HS-5 (cell line): ENCODE measurements at places on chromosomes 11 and 22.

DNA sequence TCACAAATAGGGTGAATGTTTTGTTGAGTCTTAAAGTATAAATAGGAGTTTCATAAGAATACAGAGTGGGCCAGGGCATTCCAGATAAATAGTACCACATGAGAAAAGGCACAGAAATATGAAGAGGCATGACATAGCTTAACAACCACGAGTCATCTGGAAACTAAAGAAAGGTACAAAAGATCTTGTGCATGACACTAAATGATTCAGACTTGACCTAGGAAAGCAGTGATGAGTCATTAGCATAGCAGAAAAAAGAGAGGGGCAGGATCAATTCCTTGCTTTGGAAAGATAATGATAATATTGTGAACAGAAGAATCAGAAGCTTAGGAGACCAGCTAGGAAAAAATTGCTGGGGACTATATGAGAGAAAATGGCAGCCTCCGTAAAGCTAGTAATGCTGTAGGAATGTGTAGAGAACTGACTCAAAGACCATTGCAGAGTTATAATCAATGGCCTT, 47.6 kb upstream of the FIBIN start:
- peak; percentile 91 for DNase-seq

- DNase-seq = no peak
Observed at GRCh38 chr11:100963375-100963774, 166.2 kb downstream of the PGR start.

GRCh38 chr22:44129619-44129976, 51.1 kb upstream of the PARVG start:
- no peak for DNase-seq

DNA sequence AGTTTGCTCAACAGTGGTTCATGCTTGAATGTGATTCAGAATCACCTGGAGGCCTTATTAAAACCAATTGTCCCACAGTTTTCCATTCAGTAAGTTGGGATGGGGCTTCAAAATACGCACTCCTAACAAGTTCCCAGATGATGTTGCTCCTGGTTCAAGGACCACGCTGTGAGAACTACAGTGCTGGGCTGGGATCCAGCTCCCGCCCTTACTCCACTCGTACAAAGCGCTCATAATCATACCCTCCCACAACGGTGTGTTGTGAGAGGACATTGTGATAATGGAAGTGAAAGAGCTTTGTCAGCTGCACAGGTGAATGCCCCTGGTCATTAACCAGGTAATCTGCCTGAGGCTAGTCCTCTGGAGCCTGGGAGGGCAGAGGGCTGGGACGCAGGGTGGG, 1.3 kb upstream of the CD82 start:
- DNase-seq = no peak

GRCh38 chr11:69848201-69848600, 29.0 kb upstream of the FGF3 start:
- no peak for DNase-seq

DNA sequence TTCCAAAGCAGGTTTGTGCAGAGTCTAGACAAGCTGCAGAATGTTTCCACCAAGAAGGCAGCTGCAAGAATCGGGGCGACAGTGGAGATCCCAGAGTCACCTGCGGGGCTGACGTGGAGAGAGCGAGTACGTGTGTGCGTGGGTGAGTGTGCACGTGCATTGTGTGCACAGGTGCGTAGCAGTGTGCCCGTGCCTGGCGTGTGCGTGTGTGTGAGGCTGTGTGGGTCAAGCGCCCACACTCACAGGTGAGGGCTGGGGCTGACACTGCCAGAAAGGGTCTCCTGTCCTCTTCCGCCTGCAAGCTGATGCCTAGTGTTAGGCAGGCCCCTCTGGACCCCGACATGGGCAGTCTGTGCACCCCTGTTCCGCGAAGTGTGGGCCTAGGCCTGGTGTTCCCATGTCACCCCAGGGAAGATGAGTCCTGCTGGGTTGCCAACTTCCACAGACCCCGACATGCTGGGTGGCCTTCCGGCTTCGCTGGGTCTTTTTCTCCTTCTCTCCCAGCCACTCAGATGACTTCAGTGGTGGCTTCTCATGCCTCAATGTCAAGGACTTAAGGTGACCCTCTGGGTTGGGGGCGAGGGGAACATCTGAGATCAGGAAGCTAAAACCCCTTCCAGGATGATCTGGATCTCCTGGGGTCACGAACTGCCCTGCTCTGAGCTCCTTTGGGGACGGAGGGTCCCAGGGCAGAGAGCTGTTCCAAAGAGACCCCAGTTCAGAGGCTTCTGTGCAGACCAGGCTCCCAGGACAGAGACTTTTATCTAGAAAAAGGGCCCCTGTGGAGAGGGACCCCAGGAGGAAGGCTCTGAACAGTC, 10.4 kb upstream of the SYT8 start:
- no peak for DNase-seq
